ENCODE measurements at places on chromosomes 1 and 21.
A peak's percentile ranks its signal among the peaks of the same experiment; 100 is the strongest.

- no peak for DNase-seq
These were observed 7.3 kb downstream of the RNU5D-1 start for GRCh38 chr1:44723496-44724295.

DNA sequence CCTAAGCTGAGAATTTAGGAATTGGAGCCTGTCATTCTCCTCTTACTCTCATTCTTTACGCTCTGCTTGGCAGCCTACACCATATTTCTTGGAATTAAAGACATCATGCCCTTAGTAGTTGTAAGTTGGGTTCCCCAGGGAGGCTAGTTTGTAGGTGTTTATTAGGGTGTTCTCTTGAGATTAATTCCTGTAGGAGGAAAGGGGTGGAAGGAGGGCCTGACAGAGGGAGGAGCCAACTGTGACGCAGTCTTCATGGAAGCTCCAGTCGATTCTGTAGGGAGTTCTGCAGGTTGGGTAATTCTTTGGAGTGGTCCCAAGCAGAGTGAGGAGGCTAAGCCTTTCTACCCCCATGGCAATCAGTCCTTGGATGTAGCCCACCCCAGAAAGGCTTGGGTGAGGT is 111.4 kb downstream of the HHAT start:
- no peak for DNase-seq

DNA sequence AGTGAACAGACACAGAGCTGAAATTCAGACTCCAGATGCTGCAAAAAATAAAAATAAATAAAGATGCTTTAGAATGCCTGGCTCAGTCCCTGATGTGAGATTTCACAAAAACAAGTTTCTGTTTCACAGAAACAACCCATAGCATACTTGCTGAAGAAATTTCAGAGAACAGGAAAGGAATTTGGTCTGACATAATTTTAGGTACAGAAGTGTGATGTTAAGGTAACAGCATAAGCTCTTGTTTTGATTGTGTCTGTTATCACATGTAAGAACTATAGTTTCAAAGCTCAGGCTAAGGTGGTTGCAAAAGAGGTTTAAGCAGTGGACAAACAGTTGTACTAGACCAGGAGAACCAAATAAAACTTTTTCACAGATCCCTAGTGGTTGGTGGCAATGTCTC is 152.1 kb downstream of the PTGER3 start:
- no peak for DNase-seq

GRCh38 chr1:221141096-221141495 is 261.9 kb downstream of the HLX start:
- DNase-seq = no peak

DNA sequence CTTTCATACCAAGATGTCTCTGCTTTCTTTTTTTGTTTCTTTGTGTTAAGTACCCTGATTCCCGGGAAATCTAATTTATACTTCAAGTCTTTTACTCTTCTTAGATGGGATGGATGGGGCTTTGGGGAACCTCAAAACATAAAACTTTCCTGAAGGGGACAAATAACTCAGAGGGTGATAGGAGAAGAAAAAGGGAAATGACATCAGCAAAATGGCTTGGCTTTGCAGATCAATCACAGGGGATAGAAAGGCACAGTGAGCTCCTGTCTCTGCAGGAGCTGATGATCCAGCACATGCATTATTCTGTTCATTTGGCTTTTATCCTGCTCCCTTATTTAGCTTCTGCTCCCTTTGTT is 1.4 kb upstream of the CA14 start:
- DNase-seq = no peak

- DNase-seq = peak; percentile 91
These were observed 81.4 kb downstream of the NENF start for GRCh38 chr1:212514056-212514614.

- no peak for DNase-seq
These were observed 63.7 kb upstream of the LGALS8 start for GRCh38 chr1:236460103-236460502.

Data from urothelium cell line (cell line).